ENCODE measurements at places on chromosomes 16 and 17. TPM values are rescaled to one million over a fixed set of nuclear protein-coding genes. Genes with fewer than 3 reads are reported as not detected.

GRCh38 chr16:27235055-27235937 is 32.0 kb downstream of the KDM8 start:
- no peaks in the 10 kb centered on the region for H3K27me3 ChIP-seq
- H3K4me1 ChIP-seq: no peaks in the 10 kb centered on the region
- H3K4me3 ChIP-seq: no peak overlapping the region
- peak; percentile 50 for DNase-seq

GRCh38 chr16:15482068-15482747 is 47.8 kb downstream of the BMERB1 start:
- no peaks in the 10 kb centered on the region for H3K27me3 ChIP-seq
- DNase-seq: peak; percentile 58
- no peak overlapping the region for H3K27ac ChIP-seq
- H3K4me1 ChIP-seq: no peaks in the 10 kb centered on the region

- no peak overlapping the region for H3K4me3 ChIP-seq
- H3K36me3 ChIP-seq: no peaks in the 10 kb centered on the region
- no peaks in the 10 kb centered on the region for H3K4me1 ChIP-seq
- no peaks in the 10 kb centered on the region for H3K27me3 ChIP-seq
Observed at GRCh38 chr17:31608659-31609254, 217.3 kb downstream of the RAB11FIP4 start.

DNA sequence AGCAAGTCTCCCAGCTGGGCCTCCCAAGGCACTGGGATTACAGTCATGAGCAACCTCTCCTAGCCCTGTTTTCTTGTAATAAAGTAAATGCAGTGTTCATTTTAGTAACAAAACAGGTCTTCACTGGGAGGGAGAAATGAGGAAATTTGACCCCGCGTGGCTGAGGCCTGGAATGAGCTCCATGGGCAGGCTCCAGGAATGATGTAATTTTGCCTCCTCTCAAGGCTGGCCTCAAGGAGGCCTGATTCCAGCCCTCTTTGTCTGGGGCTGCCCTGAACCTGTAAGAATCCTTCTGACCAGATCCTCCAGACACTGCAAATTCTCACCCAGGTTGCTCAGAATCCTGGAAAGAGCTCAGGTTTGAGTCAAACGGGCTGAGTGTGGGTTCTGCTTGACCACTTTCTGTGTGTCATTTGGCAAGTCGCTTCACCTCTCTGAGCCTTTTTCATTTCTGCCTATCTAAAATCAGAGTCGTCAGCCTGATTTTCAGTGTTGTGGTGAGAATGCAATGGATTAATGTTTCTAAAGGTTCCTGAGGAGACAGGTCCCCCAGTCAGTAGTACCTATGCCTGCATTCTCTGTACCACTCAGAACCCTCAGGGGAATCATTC is 57.1 kb downstream of the RAB11FIP4 start:
- no peaks in the 10 kb centered on the region for H3K27me3 ChIP-seq
- H3K4me1 ChIP-seq: peaks cover 27% of the 10 kb centered on the region
- no peaks in the 10 kb centered on the region for H3K36me3 ChIP-seq
- H3K4me3 ChIP-seq: no peak overlapping the region
- peak overlapping the region; percentile 12 for H3K27ac ChIP-seq
- DNase-seq: no peak

The KRTAP2-3 gene
- 4.9 TPM for total RNA-seq
